ENCODE measurements at places on chromosomes 1 and 21.

- no peak for DNase-seq
These were observed 137.1 kb downstream of the AKT3 start for GRCh38 chr1:243712941-243713340.

GRCh38 chr1:51520700-51521248, 1.7 kb upstream of the EPS15 start:
- DNase-seq = peak; percentile 47

DNA sequence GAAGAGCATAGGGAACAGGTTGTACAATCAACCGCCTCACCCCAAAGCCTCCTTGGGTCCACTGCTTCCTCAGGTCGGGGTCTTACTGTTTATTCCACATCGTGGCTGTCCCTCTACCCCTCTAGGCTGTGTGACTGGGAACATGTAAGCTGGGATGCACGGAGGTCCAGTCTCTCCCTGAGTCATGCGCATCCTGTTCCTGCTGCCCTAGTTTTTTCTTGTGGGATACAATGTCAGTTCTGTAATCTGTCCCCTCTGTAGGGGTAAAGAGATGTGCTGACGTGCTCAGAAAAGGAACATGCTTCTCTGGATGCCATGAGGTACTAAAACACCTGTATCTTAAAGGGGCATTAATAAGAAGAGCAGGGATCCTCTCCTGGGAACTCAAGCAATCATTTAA, 66.2 kb downstream of the SLC45A1 start:
- DNase-seq = no peak

DNA sequence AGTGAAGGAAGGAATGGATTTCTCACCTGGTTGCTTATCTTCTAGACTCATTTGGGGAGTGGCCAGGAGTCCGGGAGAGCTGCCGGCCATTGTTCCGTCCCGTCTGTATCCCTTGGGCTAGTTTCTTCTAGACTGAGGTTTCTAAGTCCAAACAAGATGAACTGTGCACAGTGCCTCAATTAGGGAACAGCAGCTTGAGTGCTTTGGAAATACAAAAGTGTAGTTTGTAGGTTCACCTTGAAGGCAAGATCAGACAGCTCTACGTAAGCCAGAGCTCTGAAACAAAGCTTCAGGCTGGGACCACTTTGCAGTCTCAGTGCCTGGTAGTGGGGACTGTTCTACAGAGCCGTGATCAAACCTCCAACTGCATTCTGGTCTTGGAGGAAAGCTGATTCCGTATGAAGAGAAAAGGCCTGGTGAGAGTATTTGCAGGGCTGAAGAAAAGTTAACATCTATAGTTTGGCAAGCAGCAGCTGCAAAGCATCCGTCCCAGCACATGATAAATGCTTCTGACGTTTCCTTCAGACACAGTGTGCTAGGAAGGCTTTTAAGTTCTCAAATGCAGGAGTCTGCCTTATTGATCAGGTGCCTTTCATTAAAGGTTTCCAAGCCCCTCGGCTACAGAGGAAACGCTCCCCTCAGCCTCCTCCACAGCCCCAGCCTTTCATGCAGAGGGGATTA, 432.8 kb downstream of the KIF26B start:
- DNase-seq = no peak

DNA sequence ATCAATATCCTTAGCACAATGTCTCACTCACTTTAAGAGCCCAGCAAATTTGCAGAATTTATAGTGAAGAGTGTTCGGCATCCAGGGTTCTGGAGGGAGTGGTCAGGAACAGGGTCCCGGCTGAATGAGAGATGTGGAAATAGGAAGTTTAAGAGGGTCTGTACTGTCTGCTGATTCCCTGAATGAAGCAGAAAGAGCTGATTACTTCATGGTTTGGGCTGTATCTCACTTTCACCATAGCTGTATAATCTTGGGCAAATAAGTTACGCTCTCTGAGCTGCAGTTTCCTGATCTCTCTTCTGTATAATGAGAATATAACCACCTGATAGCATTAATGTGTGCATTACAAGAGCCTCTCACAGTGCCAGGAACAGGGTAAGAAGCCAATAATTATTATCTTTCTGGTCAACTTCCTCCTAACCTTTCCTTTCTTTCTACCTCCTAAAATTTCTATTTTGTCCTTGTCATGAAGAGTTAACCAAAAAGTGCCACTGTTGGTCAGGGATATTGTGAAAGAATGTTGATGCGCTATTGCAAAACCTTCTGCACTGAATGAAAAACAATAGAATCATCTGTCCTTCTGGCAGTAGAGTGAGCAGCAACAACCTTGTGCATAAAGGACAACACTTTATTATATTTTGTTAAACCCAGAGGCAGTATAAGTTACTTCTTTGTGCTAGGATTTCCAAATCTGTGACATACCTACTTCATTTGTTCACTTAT, 14.7 kb upstream of the PTGFR start:
- no peak for DNase-seq

- DNase-seq = peak; percentile 3
These were observed 462 bp upstream of the TLCD4 start for GRCh38 chr1:95116580-95117206.

DNA sequence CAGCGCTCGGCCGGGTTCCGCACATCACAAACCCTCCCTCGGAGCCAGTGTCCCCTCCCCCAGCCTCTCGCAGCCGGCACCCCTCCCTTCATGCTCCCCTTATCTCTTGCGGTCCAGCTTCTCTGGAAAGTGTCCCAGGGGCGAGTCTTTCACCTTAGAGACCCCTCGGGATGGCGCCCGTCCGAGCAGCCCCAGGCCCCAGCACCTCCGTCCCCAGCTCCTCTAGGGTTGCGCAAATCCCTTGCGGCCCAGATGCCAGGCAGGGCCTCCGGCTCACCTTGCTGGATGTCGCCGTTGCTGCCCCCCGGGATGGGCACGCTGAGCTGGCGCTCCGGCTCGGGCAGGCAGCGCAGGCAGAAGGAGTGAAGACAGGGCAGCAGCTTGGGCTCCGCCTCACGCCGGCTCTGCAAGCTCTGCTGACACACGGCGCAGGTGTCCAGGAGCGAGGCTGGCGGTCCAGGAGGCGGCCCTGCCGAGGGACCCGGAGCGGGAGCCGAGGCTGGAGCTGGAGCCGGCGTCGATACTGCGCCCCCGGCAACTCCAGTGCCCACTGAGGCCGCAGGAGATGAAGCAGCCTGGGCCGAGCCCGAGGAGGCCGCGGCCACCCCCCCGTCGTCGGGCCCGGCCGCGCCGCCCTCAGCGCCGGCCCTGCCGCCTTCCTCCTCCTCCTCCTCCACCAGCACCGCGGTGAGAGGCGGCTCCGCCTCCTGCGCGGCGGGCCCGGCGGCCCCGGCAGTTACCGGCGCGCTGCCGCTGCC, 550 bp downstream of the TRIM33 start:
- DNase-seq = peak; percentile 56

GRCh38 chr1:197526736-197527371, 248.4 kb downstream of the DENND1B start:
- peak; percentile 20 for DNase-seq

- DNase-seq = no peak
These were observed 3.7 kb downstream of the AURKAIP1 start for GRCh38 chr1:1371364-1371745.

DNA sequence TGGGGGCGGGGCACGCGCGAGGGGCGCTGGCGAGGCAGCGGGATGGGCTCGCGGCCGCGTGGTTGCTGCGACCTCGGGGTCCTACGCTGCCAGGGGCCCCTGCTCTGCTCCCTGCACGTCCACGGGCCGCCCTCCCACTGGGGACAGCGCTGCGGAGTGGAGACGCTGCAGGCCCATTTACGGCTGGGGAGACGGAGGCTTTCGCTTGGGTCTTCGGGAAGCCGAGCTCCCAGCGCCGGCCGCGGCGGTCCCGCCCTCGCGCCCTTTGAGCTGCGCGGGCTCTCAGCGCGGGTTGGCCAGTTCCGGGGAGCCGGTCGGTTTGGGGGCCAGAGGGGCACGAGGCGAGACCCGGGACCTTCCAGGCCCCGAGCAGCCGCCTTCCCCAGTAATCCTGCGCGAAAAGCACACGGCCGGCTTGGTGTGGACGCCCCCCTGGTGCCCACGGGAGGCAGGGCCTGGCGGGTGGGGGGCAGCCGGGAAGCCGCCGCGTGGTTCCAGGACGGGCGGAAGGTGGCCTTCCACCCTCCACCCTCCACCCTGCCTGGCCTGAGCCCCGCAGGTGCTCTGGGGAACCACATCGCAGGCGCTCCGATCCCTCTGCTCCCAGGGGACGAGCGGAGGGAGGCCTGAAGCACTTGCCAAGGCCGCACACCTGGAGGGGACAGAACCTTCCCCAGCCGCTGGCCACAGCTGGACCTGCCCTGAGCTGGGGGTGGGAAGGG, 570 bp upstream of the PEX10 start:
- no peak for DNase-seq

DNA sequence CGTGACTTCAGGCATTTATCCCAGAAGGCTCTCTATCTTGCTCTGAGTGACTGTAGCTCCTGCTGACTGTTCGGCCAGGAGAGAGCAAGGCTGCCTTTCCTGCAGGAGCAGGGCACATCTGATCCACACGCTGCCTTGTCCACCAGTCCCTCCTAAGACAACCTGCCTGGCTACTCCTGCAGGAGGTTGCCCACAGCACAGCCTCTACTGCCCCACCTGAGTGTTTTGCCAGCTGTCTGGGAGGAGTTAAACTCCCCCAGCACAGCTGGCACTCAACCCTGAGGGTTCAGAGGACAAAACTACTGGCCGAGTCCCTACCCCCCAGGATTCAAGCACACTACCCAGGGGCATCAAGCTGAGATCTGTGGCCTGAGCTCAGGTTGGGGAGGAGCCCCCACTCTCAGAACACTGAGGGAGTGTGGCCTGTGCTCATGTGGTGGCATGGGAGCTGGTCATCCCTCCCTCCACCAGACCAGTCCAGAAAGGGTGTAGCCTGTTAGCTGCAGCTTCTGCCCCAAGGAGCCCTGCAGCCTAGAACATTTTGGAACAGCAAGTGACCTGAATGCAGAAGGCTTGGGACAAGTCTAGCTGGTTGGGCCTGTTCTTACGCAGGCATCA, 237.3 kb downstream of the SLC44A5 start:
- no peak for DNase-seq

- DNase-seq = no peak
These were observed 119.1 kb downstream of the ERG start for GRCh38 chr21:38379147-38379546.

DNA sequence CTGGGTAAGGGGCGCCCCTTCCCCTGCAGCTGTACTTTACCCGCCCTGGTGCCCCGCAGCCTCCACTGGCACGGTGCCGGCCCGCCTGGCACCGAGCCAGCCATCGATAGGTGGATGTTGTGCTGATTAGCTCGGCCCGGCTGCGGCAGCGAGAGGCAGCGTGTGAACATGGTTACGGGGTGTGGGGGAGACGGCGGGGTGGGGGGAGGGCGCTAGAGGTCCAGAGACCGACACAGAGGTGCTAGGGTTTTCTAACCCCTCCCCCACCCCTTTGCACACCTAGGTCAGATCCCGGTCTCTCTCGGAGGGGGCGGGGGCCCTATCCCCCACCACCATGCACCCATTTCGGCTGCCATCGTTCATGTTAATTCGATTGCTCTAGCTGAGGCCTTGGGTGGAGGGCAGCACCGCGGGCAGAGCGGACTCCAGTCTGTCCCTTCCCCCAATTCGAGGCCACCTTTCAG, 6.7 kb downstream of the EFNA4 start:
- DNase-seq = no peak

DNA sequence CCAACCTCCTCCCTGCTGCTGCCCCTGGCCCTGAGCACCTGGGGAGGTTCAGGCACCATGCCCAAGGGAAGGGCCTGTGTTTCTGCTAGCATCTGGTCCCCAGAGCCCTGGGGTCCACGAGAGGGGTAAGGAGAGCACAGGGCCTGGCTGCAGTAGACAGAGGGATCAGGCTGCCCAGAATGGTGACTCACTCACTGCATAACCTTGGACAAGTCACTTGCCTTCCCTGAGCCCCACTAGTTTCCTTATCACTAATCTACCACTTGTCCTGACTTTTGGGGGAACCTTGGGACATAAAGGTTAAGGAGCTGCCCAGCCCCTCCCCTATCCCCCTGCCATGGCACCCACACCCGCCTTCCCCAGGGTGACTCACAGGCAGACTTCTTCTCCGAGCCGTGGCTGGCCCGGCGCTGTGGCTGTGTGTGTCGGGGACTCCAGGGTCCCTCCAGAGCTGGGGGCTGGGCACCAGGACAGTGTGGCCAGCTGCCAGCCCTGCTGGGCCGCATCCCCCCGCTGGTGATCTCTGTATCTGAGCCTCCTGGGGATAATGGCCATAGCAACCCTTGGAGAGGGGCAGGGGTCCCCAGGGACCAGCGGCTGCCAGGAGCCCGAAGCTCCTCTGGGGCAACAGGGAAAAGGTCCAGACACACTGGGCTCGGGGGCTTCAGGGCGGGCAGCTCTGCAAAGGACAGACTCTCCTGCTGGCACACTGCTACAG, 4.0 kb downstream of the ARHGEF19 start:
- no peak for DNase-seq

DNA sequence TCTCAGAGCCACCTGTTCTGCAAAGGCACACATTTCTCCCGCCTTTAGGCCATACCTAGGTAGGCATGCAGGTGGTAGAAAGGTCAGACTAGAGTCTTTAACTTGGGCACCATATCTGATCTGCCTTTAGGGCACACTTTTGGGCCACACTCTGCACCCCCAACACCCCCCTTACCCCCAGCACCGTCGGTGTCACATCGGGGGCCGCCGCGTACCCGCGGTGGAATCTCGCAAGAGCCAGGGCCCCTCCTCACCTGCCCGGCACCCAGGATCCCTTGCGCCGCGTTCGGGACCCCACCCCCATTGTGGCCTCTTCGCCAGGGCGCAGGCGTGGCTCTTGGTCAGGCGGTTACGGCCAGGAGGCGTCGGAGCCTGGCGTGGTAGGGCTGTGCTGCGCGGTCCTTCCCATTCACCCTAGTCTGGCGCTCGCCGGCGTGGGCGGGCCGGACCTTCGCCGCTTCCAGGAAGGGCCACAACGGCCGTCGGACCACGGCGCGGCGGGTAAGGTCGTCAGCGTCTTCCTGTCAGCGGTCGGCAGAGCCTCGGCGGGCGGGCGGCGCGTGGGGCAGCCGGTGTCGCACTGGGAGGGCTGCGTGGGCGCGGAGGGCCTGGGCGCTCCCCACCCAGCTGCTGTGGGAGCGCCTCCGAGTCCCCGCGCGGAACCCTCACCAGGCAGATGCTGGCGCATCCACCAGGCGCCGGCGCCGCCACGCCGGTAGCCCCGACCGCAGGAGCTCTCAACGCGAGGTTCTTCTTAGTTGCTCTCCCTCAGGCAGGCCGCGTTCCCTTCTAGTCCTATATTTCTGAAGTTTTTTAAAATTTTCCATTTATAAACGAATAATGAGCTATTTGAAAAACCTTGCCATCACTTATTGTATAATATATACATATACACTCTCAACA, at the start of gene DNAH14:
TSS of gene DNAH14 (plus strand) at position 341 of the 903 bp plus-strand sequence. CDS start 23,028 bp downstream, outside the sequence.
- peak; percentile 35 for DNase-seq

Data from dermis microvascular lymphatic vessel endothelial cell (primary cell).